ENCODE measurements at places on chromosomes 11 and 22. TPM values are rescaled to one million over a fixed set of nuclear protein-coding genes. Genes with fewer than 3 reads are reported as not detected.

GRCh38 chr22:48659404-48659996, 1168.2 kb downstream of the BRD1 start:
- DNase-seq = no peak
- H3K27me3 ChIP-seq = no peaks in the 10 kb centered on the region
- no peaks in the 10 kb centered on the region for H3K36me3 ChIP-seq
- no peak overlapping the region for H3K27ac ChIP-seq
- no peaks in the 10 kb centered on the region for H3K4me1 ChIP-seq

DNA sequence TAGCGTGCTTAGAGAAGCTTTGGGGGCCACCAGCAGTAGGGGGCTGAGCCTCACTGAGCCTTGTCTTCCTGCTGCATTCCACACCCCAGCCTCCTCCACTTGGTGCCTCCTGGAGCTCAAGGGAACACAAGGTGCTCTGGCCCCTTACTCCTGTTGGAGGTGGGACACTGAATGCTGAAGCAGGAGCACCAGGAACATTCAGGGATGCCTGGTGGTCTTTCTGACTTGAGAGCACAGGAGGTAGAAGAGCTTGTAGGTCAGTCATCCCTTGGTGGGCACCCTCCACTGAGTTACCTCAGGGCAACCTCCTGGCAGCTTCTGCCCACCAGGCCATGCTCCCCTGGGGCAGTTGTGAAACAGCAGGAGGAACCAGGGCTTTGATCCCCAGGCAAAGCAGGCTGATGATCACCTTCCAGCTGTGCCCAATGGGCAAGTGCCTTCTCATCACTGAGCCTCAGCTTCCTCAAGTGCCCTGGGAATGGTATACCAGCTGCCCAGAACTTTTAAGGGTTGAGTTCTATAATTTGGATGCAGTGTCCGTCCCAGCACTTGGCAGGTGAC, 50.1 kb downstream of the CABIN1 start:
- H3K27ac ChIP-seq = no peak overlapping the region
- H3K4me1 ChIP-seq = peaks cover 4% of the 10 kb centered on the region
- peaks cover 81% of the 10 kb centered on the region for H3K36me3 ChIP-seq
- no peaks in the 10 kb centered on the region for H3K27me3 ChIP-seq
- DNase-seq = no peak
- no peak overlapping the region for H3K4me3 ChIP-seq

GRCh38 chr11:88555829-88556202, 218.3 kb upstream of the CTSC start:
- no peaks in the 10 kb centered on the region for H3K27me3 ChIP-seq
- no peak overlapping the region for H3K27ac ChIP-seq
- H3K4me3 ChIP-seq = no peak overlapping the region
- no peaks in the 10 kb centered on the region for H3K4me1 ChIP-seq

- peaks cover 35% of the 10 kb centered on the region for H3K4me1 ChIP-seq
- no peak for DNase-seq
- H3K4me3 ChIP-seq = no peak overlapping the region
- no peaks in the 10 kb centered on the region for H3K27me3 ChIP-seq
- no peak overlapping the region for H3K27ac ChIP-seq
These were observed 26.7 kb downstream of the TMEM184B start for GRCh38 chr22:38246046-38246658.

DNA sequence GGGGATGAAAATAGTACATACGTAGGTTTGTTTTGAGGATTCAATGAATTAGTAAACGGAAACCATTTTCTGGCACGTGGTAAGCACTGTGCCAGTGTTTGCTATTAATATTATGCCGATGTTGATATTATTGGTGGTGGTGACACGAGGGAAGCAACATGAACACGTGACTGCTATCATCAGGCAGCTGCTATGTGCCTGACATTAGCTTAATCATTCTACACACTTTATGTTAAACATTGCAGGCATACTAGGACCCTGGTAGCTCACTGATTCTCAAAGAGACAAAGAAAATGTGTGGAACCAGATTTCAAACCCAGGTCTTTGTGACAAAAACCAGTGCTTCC, 656 bp downstream of the SRRD start:
- H3K36me3 ChIP-seq = peaks cover 9% of the 10 kb centered on the region
- H3K27ac ChIP-seq = peak overlapping the region; percentile 100
- DNase-seq = no peak
- peaks cover 55% of the 10 kb centered on the region for H3K4me1 ChIP-seq

ARHGAP20 gene
- polyA plus RNA-seq = 1.1 TPM

Data from psoas muscle (tissue), 8 donors.